Liver (tissue), 10 donors: ENCODE measurements at places on chromosomes 7 and 10.

DNA sequence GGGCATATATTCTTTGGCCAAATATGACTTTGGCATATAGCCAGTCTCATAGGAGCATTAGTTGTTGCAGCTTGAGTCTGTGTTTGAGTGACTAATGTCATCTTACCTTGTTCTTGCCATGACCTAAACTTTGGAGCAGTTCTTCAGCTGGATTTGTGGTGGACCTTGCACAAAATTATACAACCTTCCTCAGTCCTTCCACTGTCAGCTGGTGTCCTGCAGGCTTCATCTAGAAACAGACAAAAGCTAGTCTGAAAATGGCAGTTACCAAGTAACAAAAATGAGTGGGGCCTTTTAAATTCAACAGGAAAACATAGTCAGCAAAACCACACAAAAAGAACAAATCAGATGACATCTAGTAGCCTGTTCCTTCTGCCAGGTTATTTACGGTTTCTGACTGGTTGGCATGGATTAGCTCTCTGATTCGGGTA is 59.5 kb upstream of the HECTD2 start:
- DNase-seq, result no peak

GRCh38 chr7:73881352-73882046 is 20.5 kb downstream of the TMEM270 start:
- no peak for DNase-seq

GRCh38 chr10:133473270-133473669 is 19.5 kb downstream of the SCART1 start:
- no peak for DNase-seq

DNA sequence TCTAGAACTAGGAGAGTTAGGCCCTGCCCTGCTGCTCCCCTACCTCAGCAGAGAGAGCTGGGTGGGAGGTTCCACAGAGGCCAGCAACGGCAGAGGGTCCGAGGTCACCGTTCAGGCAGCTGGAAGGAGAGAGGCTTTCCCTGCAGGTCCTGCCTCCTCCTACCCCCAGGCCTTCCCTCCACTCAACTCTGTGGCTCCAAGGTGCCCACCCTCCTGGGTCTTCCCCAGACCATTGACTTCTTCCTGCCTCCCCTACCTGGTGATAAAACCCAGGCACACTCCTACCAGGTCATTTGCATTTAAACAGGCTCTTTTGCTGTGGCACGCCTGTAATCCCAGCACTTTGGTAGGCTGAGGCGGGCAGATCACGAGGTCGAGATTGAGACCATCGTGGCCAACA is 515.3 kb upstream of the FOXK1 start:
- no peak for DNase-seq

- no peak for DNase-seq
These were observed 207.2 kb downstream of the ZNF365 start for GRCh38 chr10:62581351-62581750.

DNA sequence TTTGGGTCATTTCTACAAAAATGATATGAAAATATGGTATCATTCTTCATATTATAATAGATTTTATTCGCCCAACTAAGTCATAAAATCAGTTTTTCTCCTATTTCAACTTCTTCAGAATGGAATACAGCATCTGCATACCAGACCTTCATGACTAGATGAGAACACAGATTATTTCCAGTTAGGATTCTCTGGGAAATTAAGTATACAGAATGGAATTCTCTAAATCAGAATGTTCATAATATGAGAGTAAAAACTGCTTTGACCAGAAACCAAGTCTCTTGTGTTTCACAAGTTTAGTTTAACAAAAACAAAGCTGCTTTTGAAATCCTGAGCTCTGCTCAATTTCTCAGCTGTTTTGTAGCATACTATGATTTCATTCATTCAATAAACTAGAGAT is 160.3 kb upstream of the SEMA3A start:
- DNase-seq, result no peak

DNA sequence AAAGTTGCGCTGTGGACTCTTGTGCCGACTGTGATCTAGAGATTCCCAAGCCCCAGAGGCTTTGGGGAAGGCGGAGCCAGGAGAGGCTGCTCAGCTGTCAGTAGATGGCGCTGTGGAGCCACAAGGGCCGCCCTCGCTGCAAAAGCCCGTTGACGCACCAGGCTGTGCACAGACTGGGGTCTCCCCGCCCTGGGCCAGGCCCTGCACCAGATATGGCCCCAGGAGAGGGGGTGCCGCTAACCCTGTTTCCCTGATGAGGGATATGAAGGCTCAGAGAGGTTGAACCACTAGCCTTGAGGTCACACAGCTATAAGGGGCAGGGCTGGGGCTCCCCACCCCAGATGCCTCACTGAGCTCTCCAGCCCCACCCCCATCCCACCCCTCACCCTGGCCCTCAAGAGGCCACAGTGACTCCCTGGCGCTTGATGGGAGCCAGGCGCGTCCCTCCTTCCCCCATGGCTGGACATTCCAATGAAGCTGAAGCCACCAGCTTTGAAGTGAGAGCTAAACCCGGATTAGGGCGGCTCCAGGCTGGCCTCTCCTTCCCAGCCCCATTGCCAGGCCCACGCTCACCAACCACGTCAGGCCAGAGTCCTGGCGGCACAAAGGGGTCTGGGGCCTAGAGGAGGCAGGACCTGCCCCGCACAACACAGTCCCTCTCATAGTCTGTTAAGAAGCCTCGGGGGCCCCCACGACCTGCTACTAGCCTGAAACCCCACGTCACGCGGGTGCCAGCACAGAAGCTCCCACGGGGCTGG is 26.4 kb downstream of the MYL10 start:
- DNase-seq, result peak; percentile 77

GRCh38 chr10:90302758-90303481 is 554.9 kb downstream of the HTR7 start:
- DNase-seq, result no peak

DNA sequence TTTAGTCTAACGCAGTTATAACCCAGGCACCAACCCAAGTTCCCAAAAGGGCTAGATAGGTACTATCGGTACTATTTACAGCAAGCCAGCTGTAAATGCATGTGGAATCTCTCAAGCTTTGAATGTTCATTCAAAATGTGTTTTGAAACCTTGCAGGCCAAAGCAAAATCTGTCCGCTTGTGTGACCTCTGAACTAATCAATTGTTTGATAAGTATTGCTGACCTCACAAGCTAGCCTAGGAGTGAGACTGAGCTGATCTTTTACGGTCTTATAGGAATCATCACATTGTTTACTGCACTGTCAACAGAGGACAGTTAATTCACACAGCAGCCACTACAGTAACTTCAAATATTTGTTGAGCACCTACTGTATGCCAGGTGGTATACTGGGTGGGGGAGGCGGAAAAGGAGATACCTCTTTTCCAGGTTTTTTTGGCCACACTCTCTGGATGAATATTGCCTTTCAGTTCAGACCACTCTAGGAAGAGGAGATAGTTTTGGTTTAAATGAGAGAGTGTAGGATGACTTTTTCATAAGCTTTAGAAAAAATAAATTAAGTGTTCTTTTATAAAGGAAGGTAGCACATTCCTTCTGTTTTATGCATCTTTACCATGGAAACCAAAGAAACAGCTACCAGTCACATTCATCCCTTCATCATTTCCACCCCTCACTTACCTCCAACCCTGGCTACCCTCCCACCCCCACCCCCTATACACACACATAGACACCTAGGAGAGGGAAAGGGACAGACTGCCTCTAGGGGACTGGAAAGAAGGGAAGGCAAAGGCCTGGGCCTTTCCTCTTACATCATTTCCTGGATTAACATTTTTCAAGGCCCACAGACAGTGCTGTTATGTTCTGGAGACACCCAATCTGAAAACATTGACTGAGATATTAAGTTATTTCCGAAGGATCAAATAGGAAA is 2.4 kb downstream of the PAPSS2 start:
- DNase-seq, result no peak

GRCh38 chr10:80526742-80527141 is 11.0 kb upstream of the SH2D4B start:
- no peak for DNase-seq

- no peak for DNase-seq
These were observed 253.7 kb downstream of the ANKRD7 start for GRCh38 chr7:118478236-118478635.

DNA sequence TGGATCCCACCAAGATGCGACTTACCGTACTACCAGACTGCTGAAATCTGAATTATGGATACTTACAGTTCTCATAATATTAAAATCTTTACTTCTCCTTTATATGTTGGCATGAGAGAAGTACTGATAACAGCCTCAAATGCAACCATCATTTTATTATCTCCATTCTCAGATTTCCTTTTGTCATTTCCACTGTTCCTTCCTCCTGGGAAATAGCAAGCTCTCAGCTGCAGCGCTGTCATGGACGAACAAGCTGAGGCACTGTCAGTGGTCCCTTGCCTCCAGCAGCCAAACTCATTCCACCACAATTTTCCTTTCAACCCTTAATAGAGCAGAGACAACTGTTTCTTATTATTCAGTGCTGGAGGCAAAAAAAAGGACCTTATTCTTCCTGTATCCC is 478.4 kb downstream of the ARL4A start:
- no peak for DNase-seq

- no peak for DNase-seq
These were observed 67.2 kb downstream of the SKIDA1 start for GRCh38 chr10:21458126-21458871.

- DNase-seq, result no peak
These were observed 22.2 kb downstream of the MPP7 start for GRCh38 chr10:28280652-28281051.

GRCh38 chr10:59108296-59108870 is 68.1 kb upstream of the PHYHIPL start:
- DNase-seq, result no peak

DNA sequence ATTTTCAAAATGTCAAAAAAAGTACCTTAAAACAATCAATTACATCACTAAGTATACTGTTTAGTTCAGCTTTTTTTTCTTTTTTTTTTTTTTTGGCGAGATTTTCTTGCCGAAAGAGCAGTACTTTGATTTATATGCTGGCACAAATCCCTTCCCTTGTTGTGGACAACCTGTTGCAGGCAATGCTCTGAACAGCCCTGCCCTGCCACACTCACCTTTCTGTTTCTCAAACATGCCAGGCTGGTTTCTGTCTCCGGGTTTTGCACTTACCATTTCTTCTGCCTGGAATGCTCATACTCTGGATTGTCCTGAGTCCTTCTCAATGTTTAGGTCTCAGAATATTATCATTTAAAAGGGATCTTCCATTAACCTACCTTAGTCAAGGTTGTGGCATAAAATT is 80.4 kb upstream of the JAZF1 start:
- DNase-seq, result no peak

- no peak for DNase-seq
These were observed 3.3 kb downstream of the INSYN2A start for GRCh38 chr10:127193125-127193524.

DNA sequence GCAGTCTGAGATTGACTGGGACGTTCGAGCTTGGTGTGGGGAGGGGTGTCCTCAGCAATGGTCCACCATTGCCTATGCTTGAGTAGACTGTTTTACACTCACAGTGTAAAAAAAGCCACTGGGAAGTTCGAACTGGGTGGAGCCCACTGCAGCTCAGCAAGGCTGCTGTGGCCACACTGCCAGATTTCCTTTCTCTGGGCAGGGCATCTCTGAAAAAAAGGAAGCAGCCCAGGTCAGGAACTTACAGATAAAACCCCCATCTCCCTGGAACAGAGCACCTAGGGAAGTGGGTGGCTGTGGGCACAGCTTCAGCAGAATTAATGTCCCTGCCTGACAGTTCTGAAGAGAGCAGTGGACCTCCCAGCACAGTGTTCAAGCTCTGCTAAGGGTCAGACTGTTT is 80.3 kb downstream of the BICC1 start:
- no peak for DNase-seq

DNA sequence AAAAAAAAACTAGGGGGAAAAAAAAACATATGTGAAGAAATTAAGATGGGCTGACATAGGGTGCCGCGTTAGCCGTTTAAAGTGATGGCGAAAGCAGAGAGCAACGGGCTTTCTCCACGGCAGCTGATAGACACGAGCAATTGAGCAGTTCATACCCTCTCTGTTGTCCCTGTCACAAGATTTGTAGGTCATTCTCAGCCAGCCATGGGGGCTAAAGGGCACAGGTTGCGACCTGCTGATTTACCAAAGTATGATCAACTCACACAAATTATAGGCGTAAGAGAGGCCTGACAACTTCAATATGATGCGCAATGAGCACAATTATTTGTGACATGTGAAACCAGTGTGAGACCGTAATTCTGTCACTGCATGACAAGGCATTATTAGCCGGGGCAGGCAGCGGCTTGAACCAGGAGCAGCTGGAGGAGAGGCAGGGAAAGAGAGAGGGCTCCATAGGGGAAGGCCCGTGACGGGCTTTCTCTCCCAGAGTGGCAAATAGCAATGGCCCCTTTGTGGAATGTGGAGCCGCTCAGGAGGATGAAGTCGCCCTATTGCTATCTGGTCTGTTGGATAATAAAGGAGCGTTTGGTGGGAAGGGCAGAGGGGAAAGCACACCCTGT is 195.1 kb upstream of the HABP2 start:
- no peak for DNase-seq
